ENCODE measurements at places on chromosomes 11 and 22.

- DNase-seq = peak; percentile 17
Observed at GRCh38 chr22:41021613-41022454, 70.6 kb upstream of the EP300 start.

DNA sequence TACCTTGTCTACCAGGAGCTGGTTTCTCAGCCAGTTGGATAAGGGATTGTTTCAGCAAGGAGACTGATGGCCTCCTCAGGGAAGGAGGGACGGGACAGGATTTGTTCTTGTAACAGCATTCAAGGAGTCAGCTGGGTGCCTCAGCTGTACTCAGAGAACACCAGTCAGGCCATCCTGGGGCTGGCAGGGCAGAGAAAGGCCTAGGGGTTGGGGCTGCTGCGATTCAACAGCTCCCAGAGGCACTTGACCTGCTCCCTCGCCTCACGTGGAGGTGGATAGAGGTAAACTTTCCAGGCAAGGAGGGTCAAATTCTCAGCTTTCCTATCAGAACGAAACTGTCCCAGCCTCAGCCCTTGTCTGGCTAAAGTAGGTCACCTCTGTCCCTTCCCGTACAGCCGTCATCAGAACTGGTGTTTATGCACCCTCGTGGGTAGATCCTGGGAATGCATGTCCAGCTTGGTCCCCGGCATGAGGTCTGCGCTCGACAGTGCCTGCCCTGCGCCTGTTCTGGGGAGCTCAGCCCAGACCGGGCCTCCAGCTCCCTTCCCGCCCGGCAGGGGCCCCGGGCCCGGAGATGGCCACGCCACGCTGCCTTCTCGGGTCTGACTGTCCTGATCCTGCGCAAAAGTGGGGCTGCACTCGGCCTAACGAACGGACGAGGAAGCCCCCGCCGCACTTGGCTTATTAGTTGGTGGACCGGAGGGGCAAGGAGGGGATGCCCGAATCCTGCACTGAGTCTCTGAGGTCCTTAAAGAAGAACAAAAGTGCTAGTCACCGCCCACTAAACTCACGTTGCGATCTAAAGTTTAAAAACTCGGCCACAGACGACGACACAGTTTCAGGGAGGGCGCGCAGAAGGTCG, 762 bp upstream of the CCDC134 start:
- DNase-seq = peak; percentile 40

DNA sequence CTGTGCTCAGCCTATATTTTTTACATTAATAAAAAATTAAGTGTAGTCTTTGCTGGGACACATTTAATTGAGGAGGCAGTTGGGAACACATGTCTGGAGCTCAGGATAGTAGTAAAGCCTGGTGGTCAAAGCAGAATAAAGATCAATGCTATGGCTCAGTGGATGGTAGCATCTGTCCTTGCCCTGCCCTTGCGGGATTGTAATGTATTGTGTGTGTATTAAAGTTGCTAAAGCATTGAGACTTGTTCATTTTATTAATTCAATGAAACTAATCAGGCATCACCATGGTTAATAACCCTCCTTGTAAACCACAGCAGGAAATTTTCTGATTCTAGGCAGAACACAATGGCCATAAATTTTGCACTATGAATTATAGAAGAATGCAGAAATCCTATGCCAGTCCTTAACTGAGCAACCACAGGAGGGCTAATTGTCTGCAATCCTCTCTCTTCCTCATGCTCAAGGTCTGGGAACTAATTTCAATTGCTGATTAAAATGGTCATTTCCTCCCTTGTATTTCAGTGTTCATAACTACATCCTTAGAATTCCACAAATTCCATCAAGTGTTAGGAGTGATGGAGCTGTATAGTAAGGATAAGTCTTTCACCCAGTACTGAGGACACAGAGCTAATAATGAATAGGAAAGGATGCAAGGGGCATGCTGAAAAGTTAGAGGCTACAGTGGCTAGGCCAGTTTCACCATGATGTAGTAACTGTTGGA, 403.2 kb upstream of the DDI1 start:
- DNase-seq = no peak

DNA sequence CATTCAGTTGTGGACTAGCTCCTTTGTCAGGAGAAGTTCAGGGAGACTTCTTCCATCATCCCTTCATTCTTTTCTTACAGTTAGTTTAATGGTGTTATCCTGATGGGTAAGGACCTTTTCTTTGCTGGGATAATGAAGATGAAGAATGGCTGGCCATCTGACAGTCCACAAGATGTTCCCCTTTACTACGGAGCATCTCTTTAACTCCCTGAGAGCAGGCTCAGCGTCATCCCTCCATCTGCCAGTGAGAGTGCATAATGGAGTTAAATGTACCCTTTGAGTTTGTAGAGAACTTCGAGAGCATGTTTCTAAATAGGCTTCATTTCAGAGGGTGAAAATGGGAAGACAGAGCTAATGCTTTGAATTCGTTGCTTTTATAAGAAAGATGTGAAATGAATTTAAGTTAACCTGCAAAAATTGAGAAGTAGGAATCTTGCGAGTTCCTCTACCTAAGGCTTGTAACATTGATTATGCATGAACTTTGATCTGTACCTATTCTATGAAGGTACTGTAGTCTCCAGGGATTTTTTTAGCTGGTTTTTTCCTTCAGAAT, 1.7 kb downstream of the EP300 start:
- peak; percentile 23 for DNase-seq
